GM13977 (cell line): ENCODE measurements at places on chromosomes 2 and 18.
A peak's percentile ranks its signal among the peaks of the same experiment; 100 is the strongest.

DNA sequence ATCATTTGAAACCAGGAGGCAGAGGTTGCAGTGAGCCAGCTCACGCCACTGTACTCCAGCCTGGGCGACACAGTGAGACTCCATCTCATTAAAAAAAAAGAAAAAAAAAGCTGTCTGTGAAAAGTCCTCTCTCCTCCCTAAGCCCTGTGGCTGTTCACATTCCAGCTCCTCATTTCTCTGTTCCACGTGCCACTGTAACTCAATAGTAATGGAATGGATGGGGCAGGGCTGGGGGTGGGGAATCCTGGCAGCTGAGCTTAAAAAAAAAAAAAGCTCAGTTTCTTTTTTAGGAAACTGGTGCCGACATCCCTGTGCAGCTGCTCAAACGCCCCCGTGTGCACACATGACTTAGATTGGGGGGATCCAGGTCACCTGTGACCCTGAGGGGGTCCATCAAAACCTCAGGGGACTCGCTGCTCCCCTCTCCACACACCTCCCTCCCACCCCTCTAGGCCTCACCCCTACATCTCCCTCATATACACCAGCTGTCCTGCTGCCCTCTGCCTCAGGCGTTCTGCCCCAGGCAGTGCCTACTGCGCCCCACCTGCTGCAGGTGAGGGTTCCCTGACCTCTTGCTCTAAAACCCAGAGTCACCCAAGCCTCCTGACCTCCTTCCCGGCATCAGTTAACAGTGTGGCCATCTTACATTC lies 255.4 kb downstream of the AGAP1 start:
- DNase-seq: no peak

DNA sequence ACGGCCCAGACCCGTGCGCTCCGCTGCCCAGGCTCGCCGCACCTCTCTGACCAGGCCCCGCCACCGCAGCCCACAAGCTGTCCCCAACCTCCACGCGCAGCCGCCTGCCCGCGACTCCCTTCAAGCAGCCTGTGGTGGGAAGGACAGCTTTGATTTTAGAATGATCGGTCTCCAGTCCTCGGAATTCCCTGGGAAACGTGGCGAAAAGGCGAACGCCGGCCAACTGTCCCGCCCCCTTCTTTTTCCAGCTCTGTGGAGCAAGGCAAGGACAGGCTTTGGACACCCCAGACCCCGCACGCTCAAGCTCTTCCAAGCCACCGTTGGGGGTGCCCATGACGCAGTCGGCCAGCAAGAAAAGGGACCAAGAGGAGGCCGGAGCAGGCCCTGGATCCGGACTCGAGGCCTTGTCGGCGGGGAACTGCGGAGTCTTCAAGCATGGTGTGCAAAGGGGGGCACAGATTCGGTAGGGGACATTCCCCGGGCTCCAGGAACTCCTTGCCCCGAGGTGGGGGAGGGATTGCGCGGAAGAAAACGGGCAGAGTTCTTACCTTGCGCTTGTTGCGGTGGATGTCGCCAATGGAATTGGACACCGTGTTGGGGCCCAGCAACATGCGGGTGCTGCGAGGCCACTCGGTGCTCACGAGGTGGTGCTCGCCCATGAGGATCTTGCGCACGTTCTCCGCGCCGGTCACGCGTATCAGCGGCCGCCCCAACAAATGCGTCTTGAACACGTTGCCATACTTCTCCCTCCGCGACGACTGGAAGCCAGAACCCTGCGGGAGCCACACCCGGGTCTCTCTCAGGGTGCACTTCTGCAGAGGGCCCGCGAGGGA lies 4.0 kb downstream of the CYP26B1 start:
- peak; percentile 28 for DNase-seq

- DNase-seq: no peak
These were observed 257.4 kb upstream of the RBMS1 start for GRCh38 chr2:160751021-160751420.

- DNase-seq: no peak
These were observed 520.0 kb upstream of the SALL3 start for GRCh38 chr18:78459668-78460067.

DNA sequence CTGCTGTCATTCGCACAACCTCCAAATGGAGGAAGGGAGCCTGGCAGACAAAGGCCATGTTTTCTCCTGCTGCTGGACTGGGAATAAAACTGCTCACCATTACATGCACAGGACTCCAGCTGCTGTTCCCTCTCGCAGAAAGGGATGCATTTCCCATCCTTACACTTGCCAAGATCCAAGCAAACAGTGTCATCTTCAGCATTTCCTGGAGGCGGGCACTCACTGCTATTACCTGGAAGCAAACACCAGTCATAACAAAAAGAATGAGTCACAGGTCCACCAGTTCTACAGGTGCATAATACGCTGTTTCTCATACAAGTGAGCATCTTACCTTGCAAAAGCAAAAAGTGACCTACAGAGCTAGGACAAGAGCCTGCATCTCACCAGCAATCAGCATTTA lies 22.7 kb downstream of the IAH1 start:
- no peak for DNase-seq

DNA sequence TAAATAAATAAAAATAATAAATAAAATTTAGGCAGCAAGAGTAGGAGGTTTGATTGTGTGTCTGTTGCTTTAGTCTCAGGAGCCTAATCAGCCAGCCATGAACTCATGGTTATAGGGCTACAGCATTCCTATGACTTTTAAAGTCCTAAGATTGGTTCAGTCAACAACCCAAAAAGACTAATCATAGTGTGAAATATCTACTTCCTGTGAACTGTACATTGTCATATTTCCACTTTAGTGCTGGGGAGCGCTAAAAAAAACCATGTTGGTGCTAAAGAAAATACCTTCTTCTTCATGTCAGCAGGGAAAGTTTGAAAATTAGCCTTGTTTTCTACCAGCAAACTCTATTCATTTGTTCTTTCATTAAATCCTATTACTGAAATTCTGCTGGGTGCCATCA lies 521.6 kb downstream of the RNF144A start:
- no peak for DNase-seq

DNA sequence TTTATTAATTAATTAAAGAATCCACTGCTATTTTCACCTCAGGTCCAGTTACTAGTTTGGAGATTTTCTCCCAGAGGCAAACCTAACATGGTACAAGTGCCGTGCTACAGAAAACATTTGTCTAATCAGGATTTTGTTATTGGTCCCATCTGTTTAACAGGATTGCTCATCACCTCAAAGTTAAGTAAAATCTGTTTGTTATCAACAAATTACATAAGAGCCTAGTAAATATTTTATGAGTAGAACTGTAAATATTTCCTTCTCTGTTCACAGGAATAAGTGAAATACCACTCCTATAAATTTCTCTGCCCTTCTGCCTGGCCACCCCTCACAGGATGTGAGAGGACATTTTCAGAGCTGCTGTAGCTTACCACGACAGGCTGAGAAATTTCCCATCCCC lies 200.2 kb downstream of the RAD51AP2 start:
- no peak for DNase-seq

DNA sequence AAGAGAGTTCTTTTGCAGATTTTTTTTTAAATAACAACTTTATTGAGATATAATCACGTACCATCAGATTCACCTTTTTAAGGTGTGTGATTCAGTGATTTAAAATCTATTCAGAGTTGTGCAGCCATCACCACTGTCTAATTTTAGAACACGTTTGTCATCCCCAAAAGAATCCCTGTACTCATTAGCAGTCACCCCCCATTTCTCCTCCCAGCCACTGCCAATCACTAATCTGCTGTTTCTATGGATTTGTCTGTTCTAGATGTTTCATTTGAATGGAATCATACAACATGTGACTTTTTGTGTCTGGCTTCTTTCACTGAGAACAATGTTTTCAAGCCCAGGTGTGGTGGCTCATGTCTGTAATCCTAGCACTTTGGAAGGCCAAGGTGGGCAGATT lies 55.4 kb upstream of the RAPH1 start:
- DNase-seq: no peak

GRCh38 chr2:100021791-100022340 lies 120.5 kb downstream of the AFF3 start:
- DNase-seq: no peak

- DNase-seq: no peak
These were observed 441.7 kb downstream of the ZNF521 start for GRCh38 chr18:24910221-24910620.

- no peak for DNase-seq
These were observed 70.3 kb downstream of the LNPK start for GRCh38 chr2:175931805-175932204.

DNA sequence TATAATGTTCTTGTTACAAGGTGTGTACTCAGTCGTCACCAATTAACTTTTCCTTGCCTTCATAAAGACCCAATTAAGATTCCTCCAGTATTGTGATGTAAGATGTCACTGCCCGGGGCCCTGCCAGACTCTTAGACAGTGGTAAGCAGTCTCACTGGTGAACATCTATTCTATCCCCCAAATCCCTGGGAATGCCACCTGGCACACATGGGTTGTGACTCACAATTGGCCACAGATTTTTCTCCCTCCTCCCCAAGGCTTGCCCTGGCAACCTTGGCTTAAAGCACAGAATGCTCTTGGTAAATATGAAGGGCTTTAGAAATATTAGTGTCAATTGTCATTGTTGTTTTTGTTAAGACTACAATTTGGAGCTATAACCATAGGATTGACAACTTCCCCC lies 287.9 kb downstream of the ETAA1 start:
- no peak for DNase-seq

DNA sequence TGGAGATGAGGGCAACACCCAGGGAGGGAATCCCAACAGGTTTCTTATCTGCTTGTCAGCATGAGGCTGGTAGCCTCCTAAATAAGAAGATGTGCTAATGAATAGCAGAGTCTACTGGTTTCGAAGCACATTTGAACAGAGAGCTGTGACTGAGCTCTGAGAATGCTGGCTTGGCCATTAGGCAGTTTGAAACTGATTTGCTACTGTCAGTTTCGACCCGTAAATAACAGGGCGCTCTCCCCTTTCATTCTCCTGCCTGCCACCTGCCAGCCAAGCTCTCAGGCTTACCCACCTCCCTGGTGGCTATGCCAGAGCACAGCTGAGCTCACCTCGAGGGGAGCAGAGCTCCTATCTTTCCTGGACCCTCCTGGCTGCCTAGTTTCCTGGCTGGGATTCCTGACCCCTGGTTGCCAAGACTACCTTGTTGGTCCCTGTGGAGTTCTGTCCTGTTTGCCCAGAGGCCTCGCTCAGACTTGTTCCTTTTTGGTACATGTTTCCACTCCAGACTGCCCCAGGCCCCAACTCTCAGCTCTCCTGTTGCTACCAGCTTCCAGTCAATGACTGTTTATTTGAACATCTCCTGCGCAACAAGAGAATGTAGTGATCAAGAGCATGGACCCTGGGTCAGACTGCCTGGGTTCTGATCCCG lies 102.3 kb upstream of the ALPP start:
- DNase-seq: no peak

DNA sequence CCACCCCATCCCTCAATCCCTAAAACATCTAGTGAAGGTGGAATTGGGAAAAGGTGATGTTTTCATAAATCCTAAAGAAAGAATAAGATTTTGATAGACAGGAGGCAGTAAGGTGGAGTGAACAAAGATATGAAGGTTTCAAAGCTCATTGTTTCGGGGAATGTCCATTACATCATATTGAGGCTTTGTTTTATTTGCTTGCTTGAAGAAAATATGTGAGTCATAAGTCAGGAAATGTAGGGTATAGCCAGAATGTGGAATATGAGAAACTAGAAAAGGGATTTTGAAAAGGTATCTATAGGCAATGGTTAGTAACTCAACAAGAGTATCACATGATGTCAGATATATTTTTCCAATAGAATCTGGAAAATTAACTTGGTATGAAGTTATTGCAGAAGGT lies 1178.5 kb upstream of the ACVR2A start:
- DNase-seq: no peak

DNA sequence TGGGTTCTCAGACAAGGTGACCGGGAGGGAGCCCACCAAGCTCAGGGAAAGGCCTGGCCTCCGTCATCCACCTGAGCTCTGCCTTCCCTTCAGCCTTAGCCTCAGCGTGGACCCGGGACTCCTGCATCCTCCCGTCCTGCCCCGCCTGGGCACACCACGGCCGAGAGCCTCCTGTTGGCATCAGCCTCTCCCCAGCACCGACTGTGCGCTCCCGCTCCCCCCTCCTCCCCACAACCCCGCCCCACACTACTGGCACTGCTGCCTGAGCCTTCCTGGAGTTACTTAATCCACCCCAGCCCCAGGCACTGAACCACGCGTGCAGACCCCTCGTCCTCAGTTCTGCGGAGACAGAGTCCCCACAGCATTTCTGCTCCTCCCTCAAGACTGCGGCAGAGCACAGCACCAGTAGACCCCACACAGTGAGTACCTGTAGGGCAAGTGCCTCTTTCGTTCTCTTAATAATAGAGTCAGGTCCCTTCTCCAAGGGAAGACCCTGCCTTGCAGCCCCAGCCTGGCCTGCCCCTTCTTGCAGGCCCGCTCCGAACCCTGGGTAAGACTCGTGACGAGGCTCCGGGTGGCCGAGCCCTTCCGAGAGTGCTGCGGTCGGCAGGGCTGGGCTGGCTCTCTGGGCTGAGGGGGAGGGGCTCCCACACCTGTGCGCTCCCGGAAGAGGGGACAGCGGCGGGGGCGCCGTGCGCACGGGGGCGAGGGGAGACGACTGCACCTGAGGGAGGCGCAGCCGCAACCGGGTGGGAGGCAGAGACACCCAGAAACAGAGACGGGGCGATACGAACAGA lies at the start of gene AMER3:
TSS of gene AMER3 (plus strand) at position 285 of the 797 bp plus-strand sequence. CDS start 6,533 bp downstream, outside the sequence.
- DNase-seq: no peak

- no peak for DNase-seq
These were observed 710.0 kb upstream of the ID2 start for GRCh38 chr2:7971841-7972240.

- no peak for DNase-seq
These were observed 128.2 kb downstream of the BCL2 start for GRCh38 chr18:63191413-63191812.

- DNase-seq: no peak
These were observed 2.8 kb downstream of the TMEM150A start for GRCh38 chr2:85599468-85600234.
